ENCODE measurements at places on chromosomes 12 and 14. TPM values are rescaled to one million over a fixed set of nuclear protein-coding genes. Genes with fewer than 3 reads are reported as not detected.

Gene RIMBP2
- polyA plus RNA-seq: 2.6 TPM

GRCh38 chr12:115354007-115354890 is 670.3 kb upstream of the TBX3 start:
- DNase-seq: peak; percentile 96

Gene SLC6A13
- polyA plus RNA-seq: 0.34 TPM

Gene NKX2-1
- not detected for polyA plus RNA-seq

GRCh38 chr14:37593511-37594237 is 1.4 kb downstream of the FOXA1 start:
- no peak for DNase-seq

- peak; percentile 71 for DNase-seq
These were observed 91.8 kb downstream of the EML1 start for GRCh38 chr14:99884834-99885648.

Gene SMAGP
- polyA plus RNA-seq: 6.7 TPM

Gene RNASE3
- not detected for polyA plus RNA-seq

DNA sequence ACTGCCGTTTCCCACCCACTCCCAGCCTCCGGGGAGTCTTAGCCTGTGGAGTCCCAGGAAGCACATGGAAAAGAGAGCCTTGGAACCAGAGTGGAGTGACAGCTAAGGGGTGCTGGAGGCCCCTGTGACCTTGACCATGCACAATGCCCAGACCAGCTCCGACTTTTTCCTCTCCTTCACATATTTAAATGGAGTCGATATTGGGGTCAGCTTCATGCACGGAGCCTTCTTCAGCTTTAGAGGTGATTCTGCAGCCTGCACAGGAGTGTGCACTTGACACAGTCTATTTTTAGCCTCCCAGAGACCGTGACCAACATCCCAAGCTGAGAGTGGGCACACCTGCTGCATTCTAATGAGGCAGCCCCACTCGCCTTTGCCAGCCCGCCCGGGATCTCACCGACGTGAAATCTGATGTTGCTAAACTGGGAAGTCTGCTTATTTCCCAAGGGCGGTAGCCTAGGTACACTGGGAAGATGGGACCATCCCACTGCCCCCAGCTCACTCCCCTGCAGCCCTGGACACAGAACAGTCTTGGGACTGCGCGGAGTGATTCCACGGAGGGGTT is 47.5 kb downstream of the PRMT8 start:
- peak; percentile 61 for DNase-seq

GRCh38 chr12:107322063-107322462 is 228.7 kb upstream of the CRY1 start:
- no peak for DNase-seq

DNA sequence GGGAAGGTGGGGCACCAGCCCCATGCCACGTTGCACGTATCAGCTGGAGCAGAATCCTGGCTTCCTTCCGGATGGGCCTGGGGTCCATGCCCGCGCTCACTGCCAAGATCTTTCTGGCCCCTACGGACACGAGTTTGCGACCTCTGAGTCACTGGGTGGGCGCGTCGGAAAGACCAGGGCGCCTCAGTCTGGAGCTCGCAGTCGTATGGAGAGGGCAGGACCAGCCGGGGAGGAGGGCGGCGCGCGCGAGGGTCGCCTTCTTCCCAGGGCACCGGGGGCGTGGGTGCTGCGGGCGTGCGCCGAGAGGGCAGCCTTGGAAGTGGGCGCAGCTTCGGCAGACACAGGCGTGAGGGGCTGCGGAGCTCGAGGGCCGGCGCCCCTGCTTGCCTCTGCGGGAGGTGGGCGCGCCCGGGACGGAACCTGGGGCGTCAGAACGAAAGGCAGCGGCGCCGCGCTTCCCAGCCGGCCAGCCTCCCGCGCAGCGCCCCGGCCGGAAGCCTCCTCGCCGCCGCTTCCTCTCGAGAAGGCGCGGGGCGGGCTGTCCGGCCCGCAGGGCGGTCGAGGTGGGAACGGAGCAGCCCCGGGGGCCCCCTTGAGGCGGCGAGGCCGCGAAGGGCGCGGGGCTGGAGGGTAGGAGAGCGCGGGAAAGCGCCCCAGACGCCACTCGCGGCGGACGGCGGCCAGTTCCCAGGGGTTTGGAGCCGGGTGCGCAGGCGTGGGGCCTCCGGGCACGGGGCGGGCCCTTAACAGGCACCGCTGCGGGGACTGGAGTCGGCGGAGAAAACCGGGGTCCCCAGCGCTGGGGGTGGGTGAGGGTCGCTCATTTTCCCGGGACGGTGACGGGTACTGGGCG is at the start of gene ARL6IP4:
Gene ARL6IP4, plus strand, starts transcription at position 499 of the 853 bp plus-strand sequence. CDS start 459 bp downstream, outside the sequence.
- peak; percentile 76 for DNase-seq

Gene CCDC177
- not detected for polyA plus RNA-seq

Gene ACVRL1
- polyA plus RNA-seq: 2.5 TPM

- DNase-seq: no peak
These were observed 301.8 kb upstream of the TMPO start for GRCh38 chr12:98213556-98213955.

DNA sequence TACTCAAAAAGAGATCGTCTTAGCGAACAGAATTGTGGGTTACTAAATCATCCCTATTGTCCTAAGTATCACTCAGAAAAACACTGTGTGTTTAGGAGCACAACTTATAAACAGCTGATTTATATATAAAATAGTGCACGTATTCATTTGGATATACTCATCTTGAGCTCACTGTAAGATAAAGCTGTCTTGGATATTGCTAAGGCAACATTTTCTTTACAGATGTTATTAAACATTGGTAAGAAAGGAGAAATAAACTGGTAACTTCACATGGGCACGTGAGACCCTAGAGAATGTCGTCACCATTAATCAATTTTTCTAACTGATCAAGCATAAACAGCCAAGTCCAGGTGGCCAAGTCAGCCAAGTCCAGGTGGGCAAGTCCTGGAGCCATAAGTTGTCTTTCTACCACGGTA is 1.7 kb downstream of the PAWR start:
- no peak for DNase-seq

DNA sequence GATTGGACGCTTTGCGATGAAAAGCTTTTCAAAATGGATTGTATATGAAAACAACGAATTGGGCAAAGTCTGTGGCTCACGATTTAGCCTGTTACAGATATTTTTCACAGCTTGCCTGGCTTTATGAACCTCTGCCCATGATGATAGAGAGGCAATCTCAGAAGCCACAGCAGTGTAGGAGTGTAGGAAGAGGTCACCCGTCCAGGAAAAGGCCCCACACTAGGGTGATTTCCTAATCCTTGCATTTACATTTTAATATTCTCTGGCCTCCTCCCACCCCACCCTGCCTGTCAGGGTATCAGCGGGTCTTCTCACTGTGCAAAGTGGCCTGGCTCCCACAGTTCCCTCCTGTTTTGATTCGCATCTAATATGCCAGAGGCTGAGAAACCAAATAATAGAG is 81.8 kb upstream of the FOXN3 start:
- peak; percentile 73 for DNase-seq

DNA sequence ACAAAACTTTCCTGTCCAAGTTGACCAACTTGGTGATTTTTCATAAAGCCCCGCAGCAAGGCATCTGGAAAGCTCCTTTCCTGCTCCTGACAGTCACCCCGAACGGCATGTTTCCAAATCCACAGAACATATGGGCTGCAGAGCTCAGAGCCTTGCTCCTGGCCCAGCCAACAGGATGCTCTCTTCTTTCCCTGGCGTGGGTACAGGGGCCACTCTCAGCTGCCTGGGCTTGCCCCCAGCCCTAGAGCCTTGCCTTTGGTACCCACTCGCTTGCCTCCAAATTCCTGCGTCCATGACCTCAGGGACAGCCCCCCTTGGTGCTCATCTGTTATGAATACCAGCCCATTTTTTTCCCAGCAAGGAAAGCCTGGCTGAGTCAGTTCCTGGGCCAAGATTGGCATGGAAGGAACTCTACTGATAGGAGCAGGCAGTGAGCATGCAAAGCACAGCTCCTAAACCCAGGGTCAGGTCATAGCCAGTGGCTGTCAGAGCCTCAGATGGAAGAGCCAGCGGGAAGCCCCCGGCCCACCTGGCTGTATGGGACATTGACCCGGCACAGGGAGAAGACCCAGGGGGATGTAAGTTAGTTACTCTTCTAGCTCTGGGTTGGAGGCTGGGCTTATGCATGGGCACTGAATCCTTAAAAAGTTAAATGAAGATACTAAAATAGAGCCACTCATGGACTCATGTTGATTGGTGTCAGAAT is 105.3 kb upstream of the RTL1 start:
- no peak for DNase-seq

- no peak for DNase-seq
These were observed 19.1 kb downstream of the PCNX1 start for GRCh38 chr14:70926235-70926830.

GRCh38 chr12:121112496-121112895 is 20.2 kb upstream of the P2RX7 start:
- DNase-seq: no peak

GRCh38 chr12:47808574-47809365 is 10.9 kb downstream of the HDAC7 start:
- DNase-seq: no peak

Gene DUSP6
- 177 TPM for polyA plus RNA-seq

- no peak for DNase-seq
These were observed 159.7 kb upstream of the PRICKLE1 start for GRCh38 chr12:42749239-42749638.

GRCh38 chr14:96139879-96140278 is 64.8 kb upstream of the BDKRB2 start:
- no peak for DNase-seq

DNA sequence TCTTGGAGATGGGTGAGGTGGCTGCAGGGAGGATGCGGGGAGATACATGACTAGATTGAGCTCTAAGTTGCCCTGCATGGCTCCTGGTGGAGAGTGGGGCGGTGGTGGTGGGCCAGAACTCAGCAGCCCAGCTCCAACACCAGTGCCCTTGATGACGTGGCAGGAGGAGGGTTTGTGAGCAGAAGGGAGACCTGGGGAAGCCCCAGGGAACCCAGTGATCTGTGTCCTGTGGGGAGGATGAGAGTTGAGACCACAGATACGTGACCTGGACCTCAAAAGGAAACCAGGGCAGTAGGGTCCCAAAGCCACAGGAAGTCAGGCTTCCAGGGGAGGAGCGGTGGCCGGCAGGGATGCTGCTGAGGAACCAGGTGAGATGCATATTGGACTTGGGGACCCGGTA is 989.1 kb upstream of the TMEM132C start:
- no peak for DNase-seq

DNA sequence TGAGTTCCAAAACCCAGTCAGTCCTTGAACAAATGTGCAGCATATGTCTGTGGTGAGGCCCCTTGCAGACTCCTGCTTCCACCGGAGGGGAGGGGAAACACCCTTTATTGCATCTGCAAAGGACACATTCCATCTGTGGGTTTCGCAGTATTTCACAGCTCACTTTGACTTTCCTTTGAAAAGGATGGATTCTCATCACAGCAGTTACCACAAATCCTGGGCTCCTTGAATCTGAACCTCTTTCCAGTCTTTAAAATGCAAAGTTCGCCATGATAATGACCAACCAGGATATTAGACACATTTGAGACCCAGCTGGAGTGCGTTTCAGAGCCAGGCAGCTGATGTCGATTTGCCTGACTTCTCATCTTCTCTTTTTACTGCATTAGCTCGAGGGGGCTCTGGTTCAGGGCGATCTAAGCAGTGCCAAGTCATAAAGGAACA is 242.4 kb downstream of the SLC15A4 start:
- no peak for DNase-seq

Gene PROX2
- 0.75 TPM for polyA plus RNA-seq

Gene TPH2
- polyA plus RNA-seq: not detected

DNA sequence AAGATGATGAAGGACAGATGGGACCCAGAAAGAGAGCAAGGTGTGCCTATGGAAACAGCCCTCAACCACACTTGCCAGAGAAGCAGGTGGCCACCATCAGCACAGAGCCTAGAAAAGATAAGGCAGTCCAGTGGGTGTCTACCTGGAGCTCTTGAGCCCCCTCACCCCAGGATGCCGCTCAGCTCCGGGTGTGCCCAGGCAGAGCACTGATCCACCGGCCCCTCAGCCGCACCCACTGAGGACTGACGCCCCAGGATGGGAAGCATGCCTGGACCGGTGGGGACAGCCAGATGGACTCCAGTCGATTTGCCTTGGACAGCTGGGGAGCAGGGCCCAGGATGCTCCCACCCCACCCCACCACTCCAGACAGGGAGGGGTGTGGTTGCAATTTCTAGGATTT is 15.1 kb upstream of the ZFP36L1 start:
- no peak for DNase-seq

DNA sequence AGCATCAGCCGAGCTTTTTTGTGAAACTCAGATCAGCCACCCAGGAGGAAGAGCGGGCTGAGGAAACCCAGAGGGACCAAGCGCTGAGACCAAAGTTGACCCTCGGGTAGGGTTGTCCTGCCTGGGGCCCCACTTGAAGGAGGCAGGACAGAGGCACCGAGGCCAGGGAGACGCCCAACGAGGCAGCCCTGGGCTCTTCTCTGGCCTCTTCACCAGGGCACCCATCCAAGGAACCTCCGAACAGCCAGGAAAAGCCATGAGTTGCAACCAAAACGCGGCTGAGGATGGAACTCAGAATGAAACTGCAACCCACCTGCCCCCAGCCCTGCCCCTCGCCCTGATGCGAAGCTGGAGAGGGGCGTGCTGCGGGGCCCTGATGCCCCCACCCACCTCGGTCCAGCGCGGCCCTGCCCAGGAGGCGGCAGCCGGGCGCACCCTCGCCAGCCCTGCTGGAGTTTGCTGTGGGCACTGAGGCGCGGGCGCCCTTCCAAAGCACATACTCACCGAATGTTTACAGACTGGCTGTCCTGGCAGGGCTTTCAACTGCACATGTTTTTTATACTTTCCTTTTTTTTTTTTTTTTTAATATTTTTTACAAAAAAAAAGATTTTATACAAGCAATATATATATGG is 41.9 kb downstream of the JDP2 start:
- no peak for DNase-seq

DNA sequence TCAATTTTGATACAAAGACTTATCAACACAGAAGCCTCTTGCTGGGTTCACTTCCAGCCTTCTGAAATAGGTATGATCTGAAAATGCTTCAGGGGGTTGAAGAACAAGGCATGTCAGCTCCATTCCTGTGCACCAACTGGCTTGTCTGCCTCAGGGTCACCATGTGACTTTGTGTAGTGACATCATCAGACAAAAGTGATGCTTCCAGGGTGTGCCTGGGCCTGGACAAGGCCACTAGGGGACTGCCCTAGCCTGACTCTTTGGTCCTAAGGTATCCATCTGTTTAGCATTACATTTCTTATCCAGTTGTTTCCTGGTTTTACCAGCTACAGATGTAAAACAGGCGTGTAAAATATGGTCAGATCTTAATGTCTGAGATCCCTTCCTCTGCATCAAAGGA is 155.6 kb downstream of the CAND1 start:
- no peak for DNase-seq
